ENCODE measurements at places on chromosomes 12 and 14.

DNA sequence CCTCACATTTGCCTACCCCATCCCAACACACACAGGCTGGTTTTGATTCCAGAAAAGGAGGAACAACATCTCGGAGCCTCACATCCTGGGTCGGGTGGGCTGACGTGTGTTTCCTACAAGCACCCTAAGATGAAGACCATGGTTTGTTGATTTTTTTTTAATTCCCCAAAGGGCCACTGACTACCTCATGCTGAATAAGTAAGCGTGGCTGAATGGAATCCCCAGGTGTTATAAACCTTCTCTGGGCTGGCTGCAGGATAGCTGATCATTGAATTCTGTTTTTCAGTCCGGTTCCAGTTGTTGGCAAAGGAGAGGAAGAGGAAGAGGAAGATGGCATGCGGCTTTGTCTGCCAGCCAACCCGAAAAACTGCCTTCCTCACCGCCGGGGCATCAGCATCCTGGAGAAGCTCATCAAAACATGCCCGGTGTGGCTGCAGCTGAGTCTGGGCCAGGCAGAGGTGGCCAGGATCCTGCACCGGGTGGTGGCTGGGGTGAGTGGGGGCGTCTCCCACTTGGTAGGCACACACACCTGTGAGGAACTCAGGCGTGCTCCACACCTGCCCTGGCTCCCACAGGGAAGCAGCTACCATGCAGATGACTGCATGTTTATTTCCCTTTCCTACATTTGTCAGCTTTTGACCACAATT is 42.0 kb downstream of the RIN3 start:
- no peak for DNase-seq

DNA sequence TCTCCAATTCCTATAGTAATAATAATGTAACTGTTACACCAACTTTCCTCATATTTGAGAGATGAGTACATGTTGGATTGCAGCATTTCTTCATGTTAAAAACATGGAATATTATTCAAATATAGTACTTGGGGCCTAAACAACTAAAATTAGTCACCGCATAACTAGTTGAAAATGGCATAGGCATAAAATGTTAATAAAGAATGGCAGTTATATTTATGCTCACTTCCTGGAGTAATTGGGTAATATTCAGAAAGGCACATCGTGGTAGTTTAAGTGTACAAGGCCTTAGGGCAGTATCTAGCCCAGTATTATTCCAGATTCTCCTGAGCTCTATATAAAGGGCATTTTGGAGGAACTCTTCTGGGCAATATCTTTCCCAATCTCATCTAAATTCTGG is 46.0 kb downstream of the ERGIC2 start:
- DNase-seq: no peak

DNA sequence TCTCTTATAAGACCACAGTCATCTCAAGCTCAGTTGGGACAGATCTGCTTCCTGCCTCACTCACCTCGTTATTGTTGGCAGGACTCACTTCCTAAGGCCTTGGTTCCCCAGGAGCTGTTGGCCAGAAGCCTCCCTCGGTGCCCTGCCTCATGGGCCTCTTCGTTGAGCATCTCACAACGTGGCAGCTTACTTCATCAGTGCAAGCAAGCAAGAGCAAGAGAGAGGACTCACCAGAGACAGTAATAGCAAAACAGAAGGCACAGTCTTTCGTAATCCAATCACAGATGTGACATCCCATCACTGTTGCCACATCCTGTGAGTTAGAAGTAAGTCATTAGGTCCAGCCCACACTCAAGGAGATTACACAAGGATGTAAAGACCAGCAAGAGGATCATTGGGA is 5.1 kb upstream of the NUMB start:
- DNase-seq: no peak

GRCh38 chr14:79575032-79575431 is 636.3 kb downstream of the DIO2 start:
- DNase-seq: no peak

GRCh38 chr12:48005001-48005749 is 899 bp upstream of the COL2A1 start:
- no peak for DNase-seq

- DNase-seq: no peak
Measured at GRCh38 chr14:36659822-36660735, 1.6 kb upstream of the PAX9 start.

DNA sequence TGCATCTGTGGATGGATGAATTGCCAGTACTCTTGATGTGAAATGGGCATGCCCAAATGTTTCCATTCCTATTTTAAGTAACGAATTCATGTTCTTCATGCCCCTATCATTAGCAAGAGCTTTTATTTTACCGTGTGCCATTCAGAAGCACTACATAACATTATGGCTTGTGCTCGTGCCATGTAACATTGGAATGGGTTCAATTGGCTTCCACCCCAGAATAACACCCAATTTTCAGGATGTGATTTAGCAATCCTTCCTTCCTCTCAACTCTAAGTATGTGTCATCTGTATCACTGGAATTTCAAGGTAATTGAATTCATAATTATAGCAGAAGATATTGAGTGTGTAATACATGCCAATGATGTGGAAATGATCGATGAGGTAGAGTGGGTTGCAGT is 145.8 kb upstream of the TMPO start:
- no peak for DNase-seq

- DNase-seq: no peak
Measured at GRCh38 chr14:95286645-95287044, 33.1 kb downstream of the CLMN start.

- DNase-seq: no peak
Measured at GRCh38 chr12:104555648-104556047, 98.9 kb downstream of the CHST11 start.

GRCh38 chr14:74278080-74278479 is 24.7 kb downstream of the ABCD4 start:
- DNase-seq: no peak

DNA sequence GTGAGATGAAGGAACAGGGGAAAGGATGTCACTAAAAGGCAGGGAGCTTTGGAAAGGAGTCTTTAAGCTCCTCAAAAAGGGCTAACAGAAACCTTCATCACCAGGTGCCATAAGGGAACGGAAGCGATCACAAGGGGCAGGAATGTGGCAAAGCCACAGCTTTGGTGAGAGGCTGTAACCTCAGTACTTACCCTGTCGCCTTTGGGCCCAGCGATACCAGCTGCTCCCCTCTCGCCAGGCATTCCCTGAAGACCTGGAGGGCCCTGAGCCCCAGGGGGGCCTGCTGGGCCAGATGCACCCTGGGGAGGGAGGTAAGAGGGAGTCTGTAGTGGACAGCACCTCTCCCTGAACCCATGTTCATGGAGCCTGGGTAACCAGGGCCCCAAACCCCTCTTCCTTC is 18.9 kb downstream of the TMEM106C start:
- DNase-seq: no peak

GRCh38 chr12:81692008-81692407 is 67.1 kb downstream of the PPFIA2 start:
- no peak for DNase-seq

DNA sequence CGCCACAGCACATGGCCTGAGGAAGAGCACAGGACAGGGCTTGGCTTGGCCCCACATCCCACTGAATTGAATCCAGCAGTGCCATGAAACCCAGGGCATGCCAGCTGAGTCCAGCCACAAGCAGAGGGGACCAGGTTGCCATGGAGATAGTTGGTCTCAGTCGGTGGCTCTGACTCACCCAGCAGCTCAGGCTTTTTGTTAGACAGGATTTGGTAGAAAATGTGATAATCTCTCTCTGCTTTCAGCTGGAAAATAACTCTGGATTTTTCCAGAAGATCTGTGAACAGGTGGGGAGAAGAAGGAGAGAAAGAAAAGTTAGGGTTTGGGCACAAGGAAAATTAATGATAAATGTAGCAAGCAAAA is 4.8 kb downstream of the MYH7 start:
- no peak for DNase-seq
